ENCODE measurements at places on chromosomes 7 and 10.

GRCh38 chr10:76311752-76312636 lies 880.6 kb downstream of the LRMDA start:
- no peak for DNase-seq

DNA sequence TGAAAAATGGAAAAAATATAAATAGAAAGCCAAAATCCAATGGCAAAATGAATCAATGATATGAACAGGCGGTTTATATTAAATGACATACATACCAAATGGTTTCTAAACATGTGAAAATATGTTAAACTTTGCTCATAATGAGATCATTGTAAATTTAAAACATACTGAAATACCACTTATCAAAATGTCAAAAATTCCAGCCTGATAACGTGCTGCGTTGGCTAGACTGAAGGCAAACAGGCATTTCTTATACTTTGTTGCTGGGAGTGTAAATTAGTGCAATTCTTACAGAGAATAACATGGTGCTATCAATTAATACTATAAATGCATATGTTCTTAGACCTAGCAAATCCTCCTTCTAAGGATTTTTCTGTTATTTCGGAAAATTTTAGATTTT lies 225.8 kb upstream of the FAM3C start:
- DNase-seq: peak; percentile 10

GRCh38 chr7:53656881-53657280 lies 621.4 kb downstream of the POM121L12 start:
- DNase-seq: no peak

GRCh38 chr10:91681361-91682276 lies 48.7 kb upstream of the PPP1R3C start:
- DNase-seq: no peak

GRCh38 chr10:96609510-96609909 lies 22.7 kb upstream of the TM9SF3 start:
- DNase-seq: no peak

DNA sequence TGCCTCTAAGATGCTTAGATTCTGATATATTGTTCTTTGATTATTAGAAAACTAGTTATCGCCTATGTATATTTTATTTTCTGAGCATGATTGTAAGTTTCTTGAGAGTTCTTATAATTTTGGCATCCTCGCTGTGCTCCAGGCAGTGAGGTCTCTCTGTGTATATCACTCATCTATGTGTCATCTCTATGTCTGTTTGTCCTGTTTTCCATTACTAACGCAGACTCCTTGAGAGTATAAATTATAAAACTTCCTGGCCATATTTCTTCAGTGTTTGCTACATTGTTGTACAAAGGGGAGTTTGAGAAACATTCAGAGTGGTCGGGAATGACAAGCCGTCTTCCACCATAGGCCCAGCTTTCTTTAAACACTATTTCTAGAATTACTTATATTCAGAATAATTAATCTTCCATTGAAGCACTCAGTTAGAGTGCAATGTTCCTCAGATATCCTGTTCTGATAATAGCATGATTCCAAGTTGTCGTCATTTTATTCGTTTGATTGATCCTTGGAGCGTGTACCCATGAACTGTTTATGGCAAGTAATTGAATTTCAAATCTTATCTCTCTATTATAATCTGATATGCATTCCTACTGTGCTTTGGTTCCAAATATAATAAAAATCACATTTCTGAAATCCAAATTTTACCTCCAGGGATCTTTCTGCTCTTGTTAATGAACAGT lies 206.6 kb downstream of the BAMBI start:
- no peak for DNase-seq

DNA sequence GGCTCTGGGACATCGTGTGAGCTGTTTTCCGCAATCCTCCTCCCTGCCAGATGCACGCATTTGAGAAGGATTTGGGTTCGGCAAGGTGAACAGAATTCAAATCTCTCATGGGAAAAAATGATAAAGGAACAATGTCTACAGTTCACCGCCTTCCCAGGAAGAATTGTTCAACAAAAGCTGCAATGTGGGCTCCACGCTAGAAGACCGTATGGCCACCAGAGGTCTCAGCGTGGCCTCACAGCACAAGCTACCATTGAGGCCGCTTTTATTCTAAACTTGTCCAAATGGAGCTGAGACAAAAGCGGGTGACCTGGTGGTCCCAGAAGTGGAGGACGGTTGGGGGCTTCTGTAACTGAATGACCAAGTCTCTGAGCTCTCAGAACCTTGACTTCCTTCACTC lies 733.1 kb downstream of the PARD3 start:
- DNase-seq: no peak

DNA sequence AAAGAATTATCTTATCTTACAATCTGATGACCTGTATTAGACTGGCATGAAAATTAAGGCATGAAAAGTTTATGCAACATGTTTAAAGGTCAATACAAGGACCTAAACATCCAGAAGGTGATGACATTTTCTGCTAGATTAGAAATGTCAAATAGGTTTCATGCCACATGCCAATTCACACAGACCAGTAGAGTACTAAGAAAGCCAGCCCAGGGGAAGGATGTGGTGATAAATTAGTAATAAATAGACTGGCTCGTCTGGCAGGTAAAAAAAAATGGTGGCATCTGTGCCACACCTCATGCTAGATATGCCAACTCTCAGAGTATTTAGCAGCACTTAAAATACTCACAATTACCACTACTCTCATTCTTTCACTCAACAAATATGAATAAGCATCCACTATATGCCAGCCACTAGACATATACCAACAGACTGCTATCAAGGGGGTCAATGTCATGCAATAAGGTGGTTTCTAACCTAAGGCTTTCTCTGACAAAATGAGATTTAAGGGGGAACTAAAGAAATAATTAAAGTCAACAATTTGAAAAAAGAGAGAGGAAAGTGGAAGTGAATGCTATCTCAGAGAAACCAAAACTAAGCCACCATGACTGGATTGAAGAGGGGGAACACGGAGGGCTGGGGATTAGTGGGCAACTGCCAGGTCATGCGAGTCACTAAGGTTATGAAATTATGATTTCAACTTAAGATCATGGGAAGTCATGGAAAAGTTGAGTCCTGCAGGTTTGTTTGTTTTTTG lies 83.5 kb downstream of the SGMS1 start:
- DNase-seq: no peak

DNA sequence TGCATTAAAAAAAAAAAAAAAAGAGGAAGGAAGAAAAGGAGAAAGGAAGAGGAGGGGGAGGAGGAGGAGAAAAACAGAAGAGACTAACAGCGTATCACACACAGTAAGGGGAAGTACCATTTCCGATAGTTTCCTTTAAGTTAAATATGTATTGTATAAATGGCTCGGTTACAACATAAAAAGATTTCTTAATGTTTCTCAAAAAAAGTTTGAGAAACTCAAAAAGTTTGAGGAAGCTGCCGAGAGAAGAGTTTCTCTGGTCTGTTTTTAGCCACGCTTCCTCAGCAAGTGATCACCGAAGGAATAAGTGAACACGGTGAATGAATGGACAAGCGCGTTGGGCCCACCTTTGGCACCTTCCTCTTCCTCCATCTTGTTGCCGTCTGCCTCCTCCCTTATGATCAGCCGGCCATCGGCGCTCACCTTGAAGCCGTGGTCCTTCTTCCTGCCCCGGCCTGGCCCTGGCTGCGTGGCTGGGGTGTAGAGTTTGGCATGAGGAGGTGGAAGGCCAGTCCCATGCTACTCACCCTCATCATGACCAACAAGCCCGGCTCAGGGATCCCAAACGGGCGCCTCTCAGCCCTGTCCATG lies 31.3 kb upstream of the FRAT2 start:
- DNase-seq: no peak

DNA sequence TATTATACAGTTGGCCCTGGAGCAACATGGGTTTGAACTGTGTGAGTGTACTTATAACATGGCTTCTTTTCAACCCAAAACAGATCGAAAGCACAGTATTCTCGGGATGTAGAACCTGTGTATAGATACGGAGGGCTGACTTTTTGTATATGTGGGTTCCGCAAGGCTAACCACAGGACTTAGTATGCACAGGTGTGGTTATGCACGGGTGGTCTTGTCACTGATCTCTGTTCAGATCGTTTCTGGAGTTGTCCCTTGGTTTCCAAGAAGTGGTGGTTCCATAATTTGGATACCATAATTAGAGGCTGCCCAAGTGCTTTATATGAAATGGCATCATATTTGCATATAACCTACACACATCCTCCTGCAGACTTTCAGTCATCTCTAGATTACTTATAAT lies 10.9 kb upstream of the BHLHA15 start:
- no peak for DNase-seq

DNA sequence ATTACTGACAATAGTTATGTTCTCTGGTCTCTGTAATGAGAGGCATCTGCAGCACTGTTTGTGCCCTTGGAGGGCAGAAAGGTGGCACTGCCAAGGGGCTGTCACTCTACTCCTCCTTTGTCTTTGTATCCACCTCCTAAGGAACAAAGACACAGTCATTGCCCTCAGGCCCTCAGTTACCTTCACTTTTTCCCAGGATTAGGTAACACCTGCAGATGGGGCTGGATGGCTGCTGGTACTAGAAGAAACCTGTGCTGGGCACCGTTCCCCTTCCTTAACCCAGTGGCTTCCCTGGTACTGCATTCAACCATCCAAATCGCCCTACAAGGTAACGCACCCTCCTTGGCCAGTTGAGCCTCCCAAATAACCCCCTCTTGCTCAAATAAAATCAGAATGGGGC lies 246.9 kb upstream of the NEBL start:
- no peak for DNase-seq

- no peak for DNase-seq
These were observed 9.6 kb downstream of the ESYT2 start for GRCh38 chr7:158819571-158820203.

- no peak for DNase-seq
These were observed 51.4 kb upstream of the SMNDC1 start for GRCh38 chr10:110355922-110356627.

DNA sequence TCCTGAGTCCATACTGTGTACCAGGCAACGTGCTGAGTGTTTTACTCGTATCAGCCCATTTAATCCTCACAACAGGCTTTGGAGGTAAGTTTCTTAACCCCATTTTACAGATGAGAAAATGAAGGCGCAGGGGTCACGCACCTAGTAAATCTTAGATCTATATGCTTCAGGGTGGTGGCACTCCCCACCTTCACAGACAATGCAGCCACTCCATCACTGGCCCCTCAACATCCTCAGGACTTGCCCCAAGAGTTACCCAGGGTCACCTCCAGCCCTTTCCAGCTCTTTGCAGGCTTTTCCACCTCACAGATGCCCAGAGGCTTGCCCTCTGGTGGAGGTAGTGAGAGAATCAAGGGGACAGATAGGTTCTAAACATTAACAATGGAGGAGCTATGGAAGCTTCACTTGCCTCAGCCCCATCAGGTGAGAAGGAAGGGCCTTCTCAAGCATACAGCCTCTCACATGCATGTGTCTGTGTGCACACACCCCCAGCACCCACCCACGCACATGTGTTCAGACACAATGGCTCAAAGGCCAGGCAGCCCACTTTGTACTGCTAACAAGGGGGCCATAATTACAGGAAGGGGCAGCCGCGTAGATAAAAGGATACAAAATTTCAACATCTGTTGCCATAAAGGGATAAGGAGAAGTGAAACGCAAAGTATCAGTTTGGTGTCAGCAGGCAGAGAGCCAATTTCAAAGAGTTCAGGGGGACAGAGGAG lies 29.1 kb downstream of the DPCD start:
- no peak for DNase-seq

DNA sequence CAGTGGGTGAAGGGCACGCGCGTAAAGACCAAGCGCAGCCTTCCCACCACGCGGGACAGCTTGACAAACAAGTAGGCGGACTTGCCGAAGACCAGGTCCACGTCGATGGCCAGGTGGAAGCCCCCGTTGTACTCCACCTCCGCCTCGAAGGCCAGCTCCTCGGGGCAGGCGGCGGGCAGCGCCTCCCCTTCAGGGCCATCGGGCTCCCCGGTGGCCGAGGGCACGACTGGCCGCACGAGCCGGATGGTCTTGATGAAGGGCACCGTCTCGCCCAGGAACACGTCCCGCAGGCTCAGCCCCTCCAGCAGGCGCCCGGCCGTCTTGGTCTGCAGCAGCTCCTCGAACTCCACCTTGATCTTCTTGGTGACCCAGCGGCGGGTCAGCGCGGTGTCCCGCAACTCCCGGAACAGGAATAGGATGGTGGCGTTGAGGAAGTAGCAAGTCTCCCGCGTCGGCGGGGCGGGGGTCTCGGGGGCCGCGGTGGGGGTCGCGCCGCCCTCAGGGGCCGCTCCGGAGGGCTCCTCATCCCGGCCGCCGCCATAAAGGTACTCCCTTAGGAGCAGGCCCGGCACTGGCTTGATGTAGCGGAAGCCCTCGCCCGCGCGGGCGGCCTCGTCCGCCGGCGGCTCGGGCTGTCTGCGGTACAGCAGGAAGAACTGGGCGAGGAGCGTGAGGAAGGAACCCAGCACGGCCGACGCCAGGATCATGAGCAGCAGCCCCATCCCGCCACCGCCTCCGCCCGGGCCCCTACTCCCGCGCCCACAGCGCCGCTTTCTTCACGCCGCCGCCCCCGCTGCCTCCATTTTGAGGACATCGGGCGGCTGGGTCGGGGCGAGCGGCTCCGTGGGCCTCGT lies 507 bp downstream of the PDZD8 start:
- no peak for DNase-seq

DNA sequence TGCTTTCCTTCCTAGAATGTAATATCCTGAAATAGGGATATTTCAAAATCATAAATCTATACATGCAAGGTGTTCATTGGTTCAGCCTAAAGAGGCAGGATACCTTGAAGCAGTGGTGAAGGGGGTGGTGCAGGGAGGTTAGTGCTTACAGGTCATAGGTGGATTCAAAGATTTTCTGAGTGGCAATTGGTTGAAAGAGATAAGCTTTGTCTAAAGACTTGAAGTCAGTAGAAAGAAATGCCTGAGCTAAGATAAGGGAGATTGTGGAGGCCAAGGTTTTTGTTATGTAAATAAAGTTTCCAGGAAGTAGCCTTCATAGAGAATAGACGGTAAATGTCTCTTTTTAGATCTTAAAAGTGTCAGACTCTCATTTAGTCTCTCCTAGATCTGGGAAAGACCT lies 741.2 kb upstream of the ZWINT start:
- no peak for DNase-seq

DNA sequence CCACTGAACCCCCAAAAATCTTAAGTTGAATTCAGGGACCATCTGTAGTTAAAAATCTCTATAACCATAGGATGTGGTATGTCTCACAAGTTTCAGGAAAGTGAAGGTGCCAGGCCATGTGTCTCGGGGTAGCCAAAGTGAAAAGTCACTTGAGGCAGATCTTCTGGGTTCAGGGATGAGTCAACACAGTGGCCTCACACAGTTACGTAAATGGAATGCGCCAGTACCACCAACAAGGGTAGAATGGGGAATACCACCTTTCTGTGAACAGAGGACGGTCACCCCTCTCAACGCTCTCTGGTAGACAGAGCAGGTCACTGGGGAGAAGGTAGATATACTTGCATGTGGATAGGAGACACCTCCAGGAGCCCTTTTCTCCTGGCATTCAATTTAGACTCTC lies 71.4 kb downstream of the ELMO1 start:
- DNase-seq: no peak

GRCh38 chr10:2703953-2704352 lies 363.4 kb upstream of the PFKP start:
- no peak for DNase-seq

Measured in fibroblast of skin of left biceps (primary cell).